Activated CD4-positive, CD25-positive, alpha-beta regulatory T cell (primary cell): ENCODE measurements at places on chromosomes 16 and 17.

DNA sequence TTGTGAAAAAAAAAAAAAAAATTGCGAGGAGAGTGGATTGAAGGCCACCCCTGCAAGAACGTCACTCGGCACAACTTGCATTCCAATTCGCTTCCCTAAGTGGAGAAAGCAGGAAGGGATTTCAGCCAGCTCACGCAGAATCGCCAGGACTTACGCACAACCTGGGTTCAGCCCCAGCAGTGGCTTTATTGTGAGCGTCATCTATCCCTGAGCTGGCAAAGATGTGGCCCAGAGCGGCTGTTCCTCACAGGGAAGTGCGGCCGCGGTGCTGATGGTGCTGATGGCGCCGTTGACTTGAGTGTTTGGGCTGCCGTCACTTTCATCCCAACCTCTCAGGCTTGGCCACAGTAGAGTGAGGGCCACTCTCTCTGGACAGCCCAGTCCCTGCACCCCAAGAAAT, 197.6 kb downstream of the NTN1 start:
- no peak for DNase-seq

DNA sequence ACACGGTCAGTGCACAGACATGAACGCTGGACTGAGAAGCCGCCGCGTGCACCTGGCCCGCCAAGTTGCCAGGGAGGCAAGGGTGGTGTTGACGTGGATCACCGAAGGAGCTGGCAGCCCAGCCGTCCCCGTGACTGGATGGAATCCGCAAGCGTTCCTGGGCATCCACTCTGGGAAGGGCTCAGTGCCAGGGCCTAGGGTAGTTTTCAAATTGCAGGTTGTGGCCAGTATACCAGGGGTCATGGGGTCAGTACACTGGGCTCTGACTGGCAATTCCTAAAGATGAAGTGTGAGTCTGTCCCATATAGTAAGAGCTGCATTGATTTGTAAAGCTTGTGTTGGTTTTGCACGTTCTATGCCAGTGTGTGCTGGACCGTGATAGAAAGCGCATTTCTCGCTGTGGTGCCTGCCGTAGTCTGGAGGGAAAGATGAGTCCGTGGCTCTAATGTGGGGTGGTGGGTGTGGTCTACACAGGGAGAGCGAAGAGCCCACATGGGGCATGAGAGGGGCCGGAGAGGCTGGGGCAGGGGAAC, 21.1 kb upstream of the METRNL start:
- DNase-seq, result no peak

- DNase-seq, result no peak
Observed at GRCh38 chr17:6328279-6328678, 106.6 kb downstream of the AIPL1 start.

DNA sequence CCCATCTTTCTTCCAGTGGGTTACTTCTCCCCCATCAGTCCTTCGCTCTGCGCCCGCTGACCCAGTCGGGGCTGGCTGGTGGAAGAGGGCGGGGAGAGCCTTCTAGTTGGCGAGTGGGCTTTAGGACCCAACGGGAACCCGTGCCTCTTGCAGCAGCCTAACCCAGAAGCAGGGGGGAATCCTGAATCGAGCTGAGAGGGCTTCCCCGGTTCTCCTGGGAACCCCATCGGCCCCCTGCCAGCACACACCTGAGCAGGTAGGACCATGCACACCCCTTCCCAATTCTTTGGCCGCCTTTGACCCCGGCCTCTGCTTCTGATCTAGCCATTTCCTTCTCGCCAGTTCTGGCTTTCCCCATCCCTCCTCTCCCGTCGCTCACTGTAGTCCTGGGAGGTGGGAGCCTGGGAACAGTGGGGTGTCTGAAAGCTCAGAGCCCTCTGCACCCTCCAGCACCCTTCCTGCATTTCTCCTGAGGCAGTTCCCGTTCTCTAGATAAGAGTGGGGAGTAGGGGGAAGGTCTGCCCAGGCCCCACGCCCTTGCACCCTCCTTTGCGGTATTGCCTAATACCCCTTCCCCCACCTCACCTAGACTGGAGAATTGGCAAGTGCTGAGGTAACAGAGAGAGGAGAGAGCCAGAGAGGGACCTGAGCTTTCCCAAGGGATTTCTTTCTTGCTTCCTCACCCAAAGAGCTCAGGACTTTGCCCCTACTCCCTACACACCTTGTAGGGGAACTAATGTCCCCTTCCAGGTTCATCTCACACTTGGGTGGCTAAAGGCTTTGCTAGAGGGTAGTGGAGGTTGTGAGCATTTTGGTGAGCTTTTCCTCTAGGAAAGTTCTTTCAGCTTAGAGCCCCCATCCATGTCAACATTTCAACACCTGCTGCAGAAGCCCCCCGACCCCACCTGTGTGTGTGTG, at the start of gene RARA:
RARA (plus strand) TSS at position 150 of the 918 bp plus-strand sequence. CDS start 22,039 bp downstream, outside the sequence.
- DNase-seq, result no peak

DNA sequence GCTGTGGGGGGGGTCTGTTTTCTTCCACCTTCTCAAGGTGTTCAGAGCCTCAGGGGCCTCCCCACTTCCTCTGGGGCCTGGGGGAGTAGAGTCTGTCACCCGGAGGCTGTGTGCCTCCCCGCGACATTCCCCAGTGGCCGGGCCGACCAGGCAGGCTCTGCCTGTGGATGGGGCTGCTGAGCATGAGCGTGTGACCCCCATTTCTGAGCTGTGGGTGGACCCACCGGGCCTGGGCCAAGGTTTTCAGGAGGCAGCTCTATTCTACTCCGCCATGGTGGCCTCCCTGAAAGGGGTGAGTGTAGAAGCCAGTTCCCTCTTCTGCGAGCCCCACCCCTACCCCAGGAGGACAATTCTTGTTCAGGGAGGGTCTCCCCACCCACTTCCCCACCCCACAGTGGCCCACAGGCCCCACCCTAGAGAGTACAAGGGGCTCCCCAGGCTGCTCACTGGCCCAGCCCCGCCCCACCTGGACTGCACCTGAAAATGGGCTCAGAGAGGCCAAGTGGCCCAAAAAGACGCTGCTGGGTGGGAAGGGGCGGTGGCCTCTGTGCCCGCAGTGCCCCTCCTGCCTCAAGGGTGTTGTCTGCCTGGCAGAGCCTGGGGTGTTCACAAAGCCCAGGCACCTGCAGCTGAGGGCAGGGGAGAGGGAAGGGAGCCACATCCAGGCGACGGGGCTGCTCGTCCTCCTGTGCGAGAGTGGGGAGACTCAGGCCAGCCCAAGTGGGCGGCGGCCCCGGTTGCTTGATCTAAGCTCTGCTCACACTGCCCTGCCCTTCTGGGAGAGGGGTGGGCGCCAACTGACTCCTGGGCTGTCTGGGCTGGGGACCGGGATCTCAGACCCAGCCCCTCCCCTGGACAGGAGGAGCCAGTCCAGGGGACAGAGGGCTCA, 1.3 kb downstream of the MSLN start:
- no peak for DNase-seq

GRCh38 chr17:7652388-7653356, 1.9 kb downstream of the ATP1B2 start:
- DNase-seq, result no peak

GRCh38 chr17:17077861-17078732, 35.8 kb downstream of the MPRIP start:
- DNase-seq, result no peak

GRCh38 chr17:79407385-79407784, 203.5 kb downstream of the RBFOX3 start:
- DNase-seq, result no peak

- no peak for DNase-seq
Observed at GRCh38 chr17:17874478-17874877, 37.7 kb upstream of the SREBF1 start.

DNA sequence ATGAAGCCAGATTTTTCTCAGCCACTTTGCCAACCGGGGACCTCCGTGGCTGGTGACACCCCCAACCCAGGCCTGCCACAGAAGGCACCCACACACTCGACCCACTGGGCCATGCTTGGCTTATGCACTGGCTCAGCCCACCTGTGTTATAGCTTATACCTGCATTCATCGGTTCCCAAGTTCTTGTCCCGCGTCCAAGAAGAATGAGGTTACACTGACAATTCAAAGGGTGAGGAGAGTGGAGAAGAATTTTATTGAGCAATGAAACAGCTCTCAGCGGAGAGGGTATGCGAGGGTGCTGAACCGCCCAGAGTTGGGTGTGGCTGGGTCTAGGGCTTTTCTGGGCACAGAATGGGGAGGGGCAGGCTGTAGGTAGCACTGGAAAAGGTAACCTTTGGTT, 22.2 kb upstream of the CDH15 start:
- no peak for DNase-seq

GRCh38 chr16:57688987-57689761, 5.4 kb upstream of the DRC7 start:
- DNase-seq, result no peak

DNA sequence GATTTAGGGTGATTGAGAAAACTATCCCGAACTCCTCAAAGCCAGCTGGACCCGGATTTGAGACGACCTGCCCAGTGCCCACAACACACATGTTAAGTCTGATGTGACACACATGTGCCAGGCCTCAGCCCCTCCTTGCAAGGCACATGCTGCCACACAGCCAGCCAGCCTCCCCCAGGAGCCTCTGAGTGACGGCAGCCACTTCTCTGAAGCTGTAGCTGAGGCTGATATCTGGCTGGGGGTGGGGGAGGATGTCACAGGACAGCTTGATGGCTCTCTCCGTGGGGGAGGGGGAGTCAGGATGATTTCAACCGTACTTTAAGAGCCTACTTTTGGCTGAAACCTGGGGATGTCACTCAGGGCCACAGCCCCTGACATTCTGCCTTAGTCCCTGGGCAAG, 40.9 kb downstream of the SRCIN1 start:
- DNase-seq, result no peak

DNA sequence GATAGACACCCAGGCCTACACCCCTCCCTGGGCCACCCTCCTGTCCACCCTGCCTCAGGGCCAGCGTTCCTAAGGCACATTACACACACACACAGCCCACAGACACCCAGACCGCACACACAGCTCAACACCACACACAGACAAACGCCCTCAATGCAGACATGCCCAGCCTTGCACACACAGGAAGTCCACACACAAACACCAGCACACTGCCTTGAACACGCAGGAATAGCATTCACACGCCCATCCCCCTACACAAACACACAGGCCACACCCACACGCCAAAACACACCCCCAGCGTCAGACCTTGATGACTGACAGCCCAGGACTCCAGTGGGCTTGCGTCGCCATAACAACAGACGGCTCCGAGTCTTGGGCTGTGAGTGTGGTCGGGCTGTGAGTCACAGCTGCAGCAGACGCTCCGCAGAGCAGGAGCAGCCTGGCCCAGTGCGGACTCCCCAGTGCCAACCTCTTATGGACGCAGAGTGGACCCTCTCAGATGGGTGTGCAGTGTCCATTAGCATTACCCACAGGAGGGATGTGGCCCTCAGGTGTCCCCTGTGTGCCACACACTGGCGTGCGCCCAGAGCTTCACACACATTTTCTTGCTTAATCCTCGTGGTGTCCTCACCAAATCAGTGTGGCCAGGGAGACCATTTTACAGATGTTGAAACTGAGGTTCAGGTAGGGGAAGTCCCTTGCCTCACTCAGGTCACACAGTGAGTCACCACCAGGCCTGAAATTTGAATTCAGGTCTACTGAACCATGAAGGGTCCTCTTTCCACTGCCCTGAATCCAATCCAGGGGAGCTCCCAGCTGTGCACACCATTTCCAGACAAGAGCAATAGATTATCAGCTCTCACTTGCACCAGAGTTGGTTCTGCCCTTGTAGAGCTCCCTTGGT, 17.8 kb upstream of the RAI1 start:
- DNase-seq, result peak; percentile 56

- DNase-seq, result no peak
Observed at GRCh38 chr16:19172098-19172780, 4.2 kb downstream of the SYT17 start.

DNA sequence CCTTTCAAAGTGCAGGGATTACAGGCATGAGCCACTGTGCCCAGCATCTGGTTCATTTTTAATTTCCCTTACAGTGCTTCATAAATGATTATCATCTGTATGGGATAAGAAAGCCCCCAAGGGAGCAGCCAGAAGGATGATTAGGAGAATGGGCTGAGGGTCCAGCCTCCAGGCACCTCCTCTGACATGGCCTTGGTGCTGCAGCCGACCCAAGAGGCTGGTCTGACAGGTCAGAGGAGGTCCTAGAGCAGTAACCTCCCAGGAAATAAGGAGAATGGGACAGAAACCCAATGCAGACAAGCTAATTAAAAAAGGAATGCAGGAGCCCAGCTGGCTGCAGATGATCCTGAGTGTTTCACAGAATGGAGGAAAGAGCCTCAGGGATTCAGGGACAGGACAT, 29.0 kb downstream of the MRC2 start:
- no peak for DNase-seq

- peak; percentile 47 for DNase-seq
Observed at GRCh38 chr17:32998111-32998886, 6.7 kb downstream of the SPACA3 start.

GRCh38 chr16:87874639-87875427, 5.5 kb upstream of the SLC7A5 start:
- DNase-seq, result no peak

DNA sequence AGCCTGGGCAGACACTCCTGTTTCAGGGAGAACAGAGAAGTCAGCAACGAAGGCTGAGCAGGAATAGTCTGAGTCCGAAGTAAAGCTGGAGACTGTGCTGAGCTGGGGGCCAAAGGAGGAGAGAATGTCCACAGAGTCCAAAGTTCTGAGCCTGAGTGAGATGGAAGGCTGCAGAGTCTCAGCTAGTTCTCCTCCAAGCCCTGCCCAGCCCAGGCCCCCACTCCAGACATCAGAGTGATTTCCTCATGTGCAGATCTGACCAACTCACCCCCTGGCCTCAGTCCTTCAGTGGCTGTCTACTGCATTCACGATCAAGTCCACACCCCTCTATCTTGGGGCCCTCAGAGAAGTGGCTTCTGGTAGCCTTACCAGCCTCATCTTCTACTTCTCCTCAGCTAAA, 21.6 kb downstream of the SLC13A5 start:
- DNase-seq, result no peak

DNA sequence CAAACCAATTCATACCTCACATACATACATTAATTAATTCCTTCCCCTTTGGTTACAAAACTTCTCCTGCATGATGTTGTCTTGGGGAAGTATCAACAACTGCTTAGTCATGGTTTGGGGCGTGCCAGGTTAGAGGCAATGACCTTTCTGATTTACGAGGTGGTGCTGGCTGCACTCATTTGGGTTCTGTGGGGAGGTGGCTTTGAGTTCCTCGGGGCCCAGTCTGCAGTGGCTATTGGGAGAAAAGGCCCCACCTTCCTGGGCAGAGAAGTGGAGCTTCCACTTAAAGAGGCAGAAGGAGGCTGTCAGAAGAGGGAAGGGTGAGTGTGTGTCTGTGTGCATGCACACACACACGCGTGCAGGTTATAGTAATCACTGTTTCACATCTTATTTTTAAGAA, 10.2 kb upstream of the ETV4 start:
- no peak for DNase-seq

- DNase-seq, result peak; percentile 66
Observed at GRCh38 chr17:42405963-42406495, 17.0 kb downstream of the CAVIN1 start.

GRCh38 chr17:39973496-39973895, 7.1 kb upstream of the PSMD3 start:
- no peak for DNase-seq

DNA sequence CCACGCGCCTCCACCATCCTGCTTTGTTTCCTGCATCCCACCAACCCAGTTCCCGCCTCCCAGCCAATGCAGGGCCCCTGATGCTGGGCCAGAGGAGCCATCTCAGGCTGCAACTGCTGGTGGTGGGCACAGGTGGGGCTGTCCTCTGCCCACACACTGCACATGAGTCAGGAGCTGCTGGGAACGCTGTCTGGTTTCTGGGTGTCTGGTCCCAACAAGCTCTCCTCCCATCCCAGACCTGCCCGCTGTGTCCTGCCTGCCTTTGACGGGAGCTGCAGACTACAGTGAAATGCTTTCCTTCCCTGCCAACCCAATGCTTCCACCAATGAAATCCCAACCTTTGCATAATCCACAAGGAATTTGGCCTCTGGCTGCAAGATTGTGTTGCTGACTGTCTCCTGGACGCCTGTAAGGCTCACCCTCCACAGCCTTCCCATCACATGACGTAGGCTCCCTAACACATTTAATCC, 98.9 kb downstream of the N4BP1 start:
- no peak for DNase-seq
